ENCODE measurements at places on chromosomes 4 and X.

DNA sequence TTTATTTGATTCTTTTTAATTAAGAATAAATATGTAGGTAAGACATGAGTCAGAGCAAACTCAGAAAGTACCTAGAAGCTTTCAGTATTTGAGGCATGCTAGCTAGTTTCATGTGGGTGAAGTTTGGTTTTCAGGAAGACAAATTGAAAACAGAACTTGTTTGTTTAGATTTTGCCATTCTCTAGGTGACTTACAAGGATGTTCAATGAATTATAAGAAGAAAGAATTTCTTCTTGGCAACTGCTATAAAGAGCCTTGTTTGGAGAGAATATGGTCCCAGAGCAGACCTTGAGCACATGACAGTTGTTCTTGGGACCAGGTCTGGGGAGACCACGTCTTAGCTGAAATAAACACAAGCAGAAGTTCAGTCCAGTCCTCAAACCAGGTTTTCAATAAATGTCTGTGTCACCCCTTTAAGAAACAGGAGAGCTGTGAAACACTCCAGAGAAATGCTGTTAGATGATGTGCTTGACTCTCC lies 38.0 kb upstream of the IL21 start:
- no peak for DNase-seq

- no peak for DNase-seq
Measured at GRCh38 chrX:4851534-4851933, 1138.1 kb upstream of the PRKX start.

DNA sequence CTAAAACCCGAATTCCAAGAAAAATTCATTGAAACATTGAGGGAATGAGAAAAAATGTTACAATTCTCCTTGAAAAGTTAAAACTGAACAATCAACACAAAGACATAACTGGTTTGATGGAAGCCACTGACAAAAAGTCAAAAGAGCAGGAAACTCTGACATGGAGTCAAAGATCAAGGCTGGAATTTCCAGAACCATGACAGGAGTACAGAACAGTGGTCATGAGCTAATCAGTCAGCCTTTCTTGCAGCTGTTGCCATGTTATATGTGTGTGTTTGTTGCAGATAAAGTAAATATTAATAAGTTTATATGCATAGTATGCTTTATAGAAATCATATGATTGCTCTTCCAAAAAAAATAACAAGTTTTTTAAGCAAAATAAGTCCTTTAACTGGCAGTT lies 184.7 kb upstream of the HCCS start:
- DNase-seq = no peak

- DNase-seq = no peak
Measured at GRCh38 chr4:185019456-185020292, 1.4 kb downstream of the HELT start.

DNA sequence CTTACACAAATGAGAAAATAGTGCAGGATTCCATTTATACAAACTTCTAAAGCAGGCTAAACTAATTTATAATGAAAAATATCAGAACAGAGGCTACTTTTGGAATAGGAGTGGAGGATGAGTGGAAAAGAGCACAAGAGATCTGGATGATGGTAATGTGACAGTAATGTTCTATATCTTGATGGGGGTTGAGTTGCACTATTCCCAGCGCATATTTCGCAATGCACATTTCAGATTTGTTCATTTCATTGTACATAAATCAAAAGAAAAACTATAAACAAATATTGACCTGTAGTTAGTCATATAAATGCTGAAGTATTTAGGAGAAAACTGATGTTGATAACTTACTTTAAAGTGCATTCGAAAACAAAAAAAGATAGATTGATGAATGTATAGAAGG lies 177.0 kb upstream of the MAOA start:
- DNase-seq = no peak

GRCh38 chr4:95462921-95463320 lies 85.9 kb downstream of the UNC5C start:
- DNase-seq = no peak

DNA sequence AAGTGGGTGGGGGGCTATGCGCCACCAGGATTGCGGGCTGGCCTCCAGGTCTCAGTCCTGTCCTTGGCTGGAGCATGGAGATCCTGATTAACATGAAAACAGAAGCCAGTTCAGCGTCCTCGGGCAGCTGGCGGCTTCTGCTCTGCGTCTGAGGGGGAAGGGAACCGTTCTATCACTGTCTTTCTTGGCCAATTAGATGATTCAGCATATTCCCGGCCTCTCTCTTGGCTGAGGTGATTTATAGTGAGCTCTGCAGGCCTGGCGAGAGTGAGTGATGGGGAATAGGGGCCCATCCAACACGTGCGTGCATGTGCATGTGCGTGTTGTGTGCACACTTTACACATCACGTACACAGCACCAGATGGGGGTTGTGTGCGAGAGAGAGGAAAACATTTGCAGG lies 145.8 kb upstream of the ATP6AP2 start:
- DNase-seq = no peak

GRCh38 chr4:4325321-4325720 lies 35.3 kb downstream of the ZBTB49 start:
- DNase-seq = no peak

- DNase-seq = no peak
Measured at GRCh38 chr4:138790706-138791340, 224.8 kb upstream of the NOCT start.

All from CD4-positive, alpha-beta T cell treated with Interleukin-4 for 4 hours (primary cell).